Activated CD4-positive, alpha-beta T cell treated with anti-CD3 and anti-CD28 coated beads for 1 hour (primary cell): ENCODE measurements at places on chromosomes 11 and 22.

- no peak for DNase-seq
These were observed 3.1 kb downstream of the SCO2 start for GRCh38 chr22:50522208-50522805.

GRCh38 chr11:102791271-102792036 is 6.5 kb downstream of the MMP1 start:
- DNase-seq: no peak

- no peak for DNase-seq
These were observed 35.2 kb downstream of the PPP2R1B start for GRCh38 chr11:111730871-111731591.

- no peak for DNase-seq
These were observed 8.6 kb upstream of the GTSE1 start for GRCh38 chr22:46287873-46288751.

GRCh38 chr22:36828815-36829214 is 12.0 kb upstream of the PVALB start:
- DNase-seq: no peak

- no peak for DNase-seq
These were observed 99.3 kb downstream of the CWC15 start for GRCh38 chr11:94873916-94874540.

DNA sequence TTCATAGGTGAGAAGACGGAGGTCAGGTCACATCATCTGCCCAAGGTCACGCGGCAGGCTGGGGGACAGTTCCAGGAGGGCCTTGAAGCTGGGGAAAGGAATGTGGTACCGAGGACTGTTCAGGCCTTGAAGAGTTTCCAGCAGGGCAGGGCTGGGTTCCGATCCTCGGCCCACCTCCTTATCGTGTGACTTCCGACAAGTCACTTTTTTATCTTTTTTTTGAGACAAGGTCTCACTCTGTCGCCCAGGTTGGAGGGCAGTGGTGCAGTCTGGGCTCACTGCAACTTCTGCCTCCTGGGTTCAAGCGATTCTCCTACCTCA is 623 bp downstream of the NDUFS8 start:
- DNase-seq: no peak

GRCh38 chr11:1888347-1888753 is 3.3 kb downstream of the PRR33 start:
- no peak for DNase-seq

- DNase-seq: no peak
These were observed 47.5 kb upstream of the GRAMD1B start for GRCh38 chr11:123382555-123383074.

- DNase-seq: no peak
These were observed 44.7 kb downstream of the CCDC90B start for GRCh38 chr11:83241291-83241946.

- no peak for DNase-seq
These were observed 173.6 kb upstream of the CCDC90B start for GRCh38 chr11:83459798-83460197.

GRCh38 chr11:119130662-119131061 is 9.3 kb downstream of the HINFP start:
- no peak for DNase-seq

- no peak for DNase-seq
These were observed 7.3 kb downstream of the LMO2 start for GRCh38 chr11:33884601-33885000.

GRCh38 chr11:134679592-134679991 is 267.6 kb upstream of the B3GAT1 start:
- no peak for DNase-seq

DNA sequence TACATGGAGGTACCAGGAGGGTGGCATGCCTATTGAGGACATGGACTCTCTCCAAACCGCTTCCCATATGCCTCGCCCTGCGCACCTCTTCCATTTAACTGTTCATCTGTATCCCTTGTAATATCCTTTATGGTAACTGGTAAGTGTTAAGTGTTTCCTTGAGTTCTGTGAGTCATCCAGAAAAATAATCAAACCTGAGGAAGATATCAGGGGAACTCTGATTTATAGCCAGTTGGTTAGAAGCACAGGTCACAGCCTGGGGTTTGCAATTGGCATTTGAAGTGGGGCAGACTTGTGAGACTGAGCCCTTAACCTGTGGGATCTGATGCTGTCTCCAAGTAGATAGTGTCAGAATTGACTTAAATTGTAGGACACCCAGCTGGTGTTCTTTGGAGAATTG is 27.6 kb upstream of the CAT start:
- no peak for DNase-seq

- peak; percentile 35 for DNase-seq
These were observed 29.3 kb upstream of the TCF20 start for GRCh38 chr22:42299586-42300258.

- DNase-seq: no peak
These were observed 64.2 kb downstream of the APOL5 start for GRCh38 chr22:35781898-35782297.

DNA sequence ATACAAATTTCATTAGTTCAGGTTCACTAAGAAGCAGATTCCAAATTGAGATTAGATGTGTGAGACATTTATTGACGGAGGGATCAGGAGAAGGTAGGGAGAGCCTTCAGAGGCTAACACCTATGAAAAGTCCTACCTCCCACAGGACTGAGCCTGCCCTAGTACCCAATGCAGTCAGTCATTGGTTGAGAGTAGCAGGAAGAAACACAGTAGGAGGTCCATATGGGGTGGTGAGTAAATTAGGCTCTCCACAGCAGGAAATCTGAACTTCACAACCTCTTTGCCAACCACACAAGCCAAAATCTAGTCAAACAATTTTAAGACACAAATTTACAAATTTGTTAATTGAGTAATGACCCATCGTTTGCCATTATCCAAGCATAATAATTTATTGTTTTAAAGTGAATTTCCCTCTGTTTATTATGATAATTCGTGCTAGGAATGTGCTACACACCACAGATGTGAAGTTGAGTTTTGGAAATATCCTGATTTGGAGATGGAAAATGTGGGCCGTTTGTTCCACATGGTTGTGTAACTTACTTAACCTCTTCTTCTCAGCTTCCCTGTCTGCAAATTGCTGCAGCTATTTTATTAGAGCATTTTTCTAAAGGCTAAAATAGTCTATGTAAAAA is 542.1 kb downstream of the ETS1 start:
- no peak for DNase-seq

GRCh38 chr22:36419912-36420882 is 32.4 kb upstream of the MYH9 start:
- no peak for DNase-seq

- no peak for DNase-seq
These were observed 16.5 kb downstream of the ARRB1 start for GRCh38 chr11:75334976-75335375.

GRCh38 chr11:2095542-2095941 is 43.6 kb downstream of the IGF2 start:
- DNase-seq: no peak

DNA sequence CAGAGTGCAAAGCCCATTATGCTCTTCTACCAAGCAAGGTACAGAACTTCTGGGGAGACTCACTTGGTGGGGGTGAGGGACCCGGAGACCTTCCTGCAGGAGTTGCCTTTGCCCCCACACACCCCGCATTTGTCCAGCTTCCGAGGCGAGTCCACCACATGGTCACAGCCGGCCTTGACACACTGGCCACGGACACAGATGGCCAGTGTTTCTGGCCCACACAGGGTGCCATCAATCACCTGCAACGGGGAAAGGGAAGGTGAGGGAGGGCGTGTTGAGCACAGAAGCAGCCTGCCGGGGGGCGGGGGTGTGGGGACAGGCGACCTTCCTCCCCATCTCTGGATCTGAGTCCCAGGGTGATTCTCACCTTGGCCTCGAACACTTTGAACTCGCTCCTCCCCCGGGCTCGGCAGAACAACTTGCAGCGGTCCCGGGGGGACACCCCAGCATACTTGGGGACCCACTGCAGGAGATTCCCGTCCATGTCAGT is 20.0 kb downstream of the ADAMTS8 start:
- DNase-seq: no peak

DNA sequence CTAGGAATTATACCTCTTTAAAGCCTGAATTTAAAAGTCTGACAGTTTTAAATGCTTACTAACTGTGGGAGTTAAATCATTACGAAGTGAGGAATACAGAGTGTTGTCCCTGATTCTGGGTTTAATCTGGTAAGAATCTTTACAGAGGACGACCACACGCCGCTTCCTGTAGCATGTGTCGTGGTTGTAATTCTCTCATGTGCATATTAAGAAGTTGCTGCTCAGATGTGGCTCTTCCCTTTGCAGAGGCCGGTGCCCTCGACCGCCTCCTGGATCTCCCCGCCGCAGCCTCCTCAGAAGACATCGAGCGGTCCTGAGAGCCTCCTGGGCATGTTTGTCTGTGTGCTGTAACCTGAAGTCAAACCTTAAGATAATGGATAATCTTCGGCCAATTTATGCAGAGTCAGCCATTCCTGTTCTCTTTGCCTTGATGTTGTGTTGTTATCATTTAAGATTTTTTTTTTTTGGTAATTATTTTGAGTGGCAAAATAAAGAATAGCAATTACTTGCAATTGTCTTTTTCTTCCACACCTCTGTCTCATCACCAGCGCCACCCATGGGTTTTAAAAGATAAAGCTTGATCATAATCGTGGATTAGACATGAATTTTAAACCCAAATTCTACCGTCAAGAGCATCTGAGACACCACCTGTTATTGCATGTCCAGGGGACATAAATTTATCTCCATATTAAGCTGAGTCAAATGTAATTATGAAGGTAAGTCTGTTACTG is 6.5 kb downstream of the GAL start:
- DNase-seq: no peak

GRCh38 chr11:11416917-11417316 is 63.9 kb upstream of the CSNK2A3 start:
- no peak for DNase-seq

DNA sequence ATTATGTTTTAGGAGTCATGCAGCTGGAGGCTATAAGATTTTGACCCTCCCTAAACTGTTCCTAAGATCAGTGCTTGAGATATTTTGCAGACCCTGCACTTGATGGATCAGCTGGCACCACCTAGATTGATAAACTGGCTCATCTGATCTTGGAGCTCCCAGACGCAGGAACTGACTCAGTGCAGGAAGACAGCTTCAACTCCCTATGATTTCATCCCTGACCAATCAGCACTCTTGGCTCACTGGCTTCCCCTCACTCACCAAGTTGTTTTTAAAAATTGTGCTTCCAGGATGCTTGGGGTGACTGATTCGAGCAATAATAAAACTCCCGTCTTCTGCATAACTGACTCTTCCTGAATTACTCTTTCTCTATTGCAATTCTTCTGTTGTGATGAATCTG is 637.5 kb upstream of the FAT3 start:
- DNase-seq: no peak

DNA sequence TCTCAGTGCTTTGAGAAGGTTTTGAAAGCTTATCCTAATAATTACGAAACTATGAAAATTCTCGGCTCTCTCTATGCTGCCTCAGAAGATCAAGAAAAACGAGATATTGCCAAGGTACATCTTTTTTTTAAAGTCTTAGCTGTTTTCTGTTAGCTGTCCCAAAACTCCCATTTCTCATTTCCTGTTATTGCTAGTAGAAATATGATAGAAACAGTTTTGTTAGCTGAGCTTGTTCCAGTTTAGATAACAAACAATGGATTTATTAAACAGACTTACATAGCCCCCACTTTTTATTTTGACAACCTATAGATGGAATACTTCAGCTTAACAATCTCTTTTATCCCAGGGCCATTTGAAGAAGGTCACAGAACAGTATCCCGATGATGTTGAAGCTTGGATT is 12.7 kb downstream of the CTR9 start:
- no peak for DNase-seq

- DNase-seq: no peak
These were observed 8.1 kb upstream of the NNMT start for GRCh38 chr11:114288136-114288535.

DNA sequence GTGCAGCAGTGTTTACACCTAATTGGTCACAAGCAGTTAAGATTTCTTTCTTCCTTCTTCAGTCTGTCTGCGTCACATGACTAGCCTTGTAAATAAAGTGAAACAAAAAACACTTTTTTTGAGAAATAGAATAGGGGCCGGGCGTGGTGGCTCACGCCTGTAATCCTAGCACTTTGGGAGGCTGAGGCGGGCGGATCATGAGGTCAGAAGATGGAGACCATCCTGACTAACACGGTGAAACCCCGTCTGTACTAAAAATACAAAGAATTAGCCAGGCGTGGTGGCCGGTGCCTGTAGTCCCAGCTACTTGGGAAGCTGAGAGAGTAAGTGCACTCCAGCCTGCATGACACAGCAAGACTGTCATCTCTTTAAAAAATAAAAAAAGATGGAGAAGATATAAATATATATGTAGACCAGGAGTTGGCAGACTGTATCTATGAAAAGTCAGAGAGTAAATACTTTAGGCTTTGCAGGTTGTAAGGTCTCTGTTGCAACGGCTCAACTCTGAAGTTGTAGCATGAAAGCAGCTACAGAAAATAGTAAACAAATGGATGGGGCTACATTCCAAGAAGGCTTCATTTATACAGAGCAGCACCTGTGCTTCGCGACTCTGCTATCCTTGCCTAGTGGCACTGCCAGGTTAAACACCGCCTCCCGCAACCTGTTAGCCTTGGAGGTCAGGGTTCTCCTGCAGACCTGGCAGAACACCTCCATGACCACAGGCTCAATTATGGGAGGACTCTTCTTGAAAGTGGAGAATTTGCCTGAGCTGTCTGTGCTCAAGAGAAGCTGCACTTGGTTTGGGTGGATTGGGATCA is 55.9 kb downstream of the PPP6R2 start:
- no peak for DNase-seq

- DNase-seq: no peak
These were observed 91.6 kb downstream of the FAR1 start for GRCh38 chr11:13760115-13760514.

- no peak for DNase-seq
These were observed 380.0 kb upstream of the B3GAT1 start for GRCh38 chr11:134792044-134792443.

DNA sequence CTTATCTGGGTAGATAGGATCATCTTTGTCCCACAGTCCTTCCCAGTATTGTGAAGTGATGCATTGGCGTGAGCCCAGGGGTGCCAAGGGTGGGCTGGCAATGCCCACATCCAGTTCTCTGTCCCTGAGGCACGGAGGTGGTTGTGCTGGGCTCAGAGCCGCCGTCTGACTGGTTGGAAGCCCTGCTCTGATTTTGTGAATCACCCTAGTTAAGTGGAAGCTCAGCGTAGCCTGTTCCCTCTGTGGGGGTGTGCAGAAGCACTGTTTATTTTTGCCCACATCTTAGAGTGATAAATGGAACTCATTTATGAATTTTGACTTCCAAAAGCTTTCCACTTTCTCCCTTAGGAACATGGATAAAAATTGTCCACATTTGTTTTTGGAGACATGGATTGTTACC is 13.6 kb downstream of the BCR start:
- no peak for DNase-seq
